ENCODE measurements at places on chromosomes 2 and 18.

DNA sequence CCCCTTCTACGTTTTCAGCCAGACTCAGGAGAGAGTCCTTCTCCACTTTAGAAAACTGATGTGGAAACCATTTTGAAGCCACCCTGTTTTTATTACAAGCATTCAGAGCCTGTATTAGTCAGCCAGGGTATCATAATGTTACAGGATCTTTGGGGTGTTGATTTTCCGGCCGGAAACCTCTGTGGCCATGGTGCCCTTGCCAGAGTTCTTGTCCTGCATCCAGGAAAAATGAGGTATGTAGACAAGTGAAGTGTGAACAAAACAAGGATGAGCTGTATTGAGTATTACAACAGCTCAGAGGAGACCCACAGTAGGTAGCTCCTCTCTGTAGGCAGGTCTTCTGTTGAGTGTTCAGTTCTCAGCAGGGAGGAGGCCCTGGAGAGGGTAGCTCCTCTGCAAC lies 241.0 kb upstream of the COPS8 start:
- no peak for DNase-seq

GRCh38 chr18:24763765-24764513 lies 303.5 kb downstream of the HRH4 start:
- no peak for DNase-seq

- no peak for DNase-seq
Measured at GRCh38 chr2:240997141-240997855, 1.1 kb upstream of the SNED1 start.

DNA sequence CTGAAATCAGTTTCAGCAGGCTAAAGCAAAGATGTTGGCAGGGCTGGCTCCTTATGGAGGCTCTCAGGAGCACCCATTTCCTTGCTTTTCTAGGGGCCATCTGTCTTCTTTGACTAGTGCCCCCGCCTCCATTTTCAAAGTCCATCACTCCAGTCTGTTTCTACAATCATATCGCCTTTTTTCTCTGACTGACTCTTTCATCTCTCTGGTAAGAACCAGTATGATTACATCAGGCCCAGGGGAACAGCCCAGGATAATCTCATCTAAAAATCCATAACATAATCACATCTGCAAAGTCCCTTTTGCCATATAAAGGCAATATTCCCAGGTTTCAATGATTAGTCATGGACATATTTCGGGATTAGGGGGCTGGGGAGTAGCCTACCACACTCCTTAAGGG lies 57.0 kb downstream of the CUL3 start:
- no peak for DNase-seq

GRCh38 chr2:97645695-97646629 lies at the start of gene COX5B:
Gene COX5B (plus strand): TSS chr2:97646062. CDS start chr2:97646087, 25 bp downstream.
- peak; percentile 99 for DNase-seq

- no peak for DNase-seq
Measured at GRCh38 chr2:217166241-217166850, 306.5 kb upstream of the TNP1 start.

DNA sequence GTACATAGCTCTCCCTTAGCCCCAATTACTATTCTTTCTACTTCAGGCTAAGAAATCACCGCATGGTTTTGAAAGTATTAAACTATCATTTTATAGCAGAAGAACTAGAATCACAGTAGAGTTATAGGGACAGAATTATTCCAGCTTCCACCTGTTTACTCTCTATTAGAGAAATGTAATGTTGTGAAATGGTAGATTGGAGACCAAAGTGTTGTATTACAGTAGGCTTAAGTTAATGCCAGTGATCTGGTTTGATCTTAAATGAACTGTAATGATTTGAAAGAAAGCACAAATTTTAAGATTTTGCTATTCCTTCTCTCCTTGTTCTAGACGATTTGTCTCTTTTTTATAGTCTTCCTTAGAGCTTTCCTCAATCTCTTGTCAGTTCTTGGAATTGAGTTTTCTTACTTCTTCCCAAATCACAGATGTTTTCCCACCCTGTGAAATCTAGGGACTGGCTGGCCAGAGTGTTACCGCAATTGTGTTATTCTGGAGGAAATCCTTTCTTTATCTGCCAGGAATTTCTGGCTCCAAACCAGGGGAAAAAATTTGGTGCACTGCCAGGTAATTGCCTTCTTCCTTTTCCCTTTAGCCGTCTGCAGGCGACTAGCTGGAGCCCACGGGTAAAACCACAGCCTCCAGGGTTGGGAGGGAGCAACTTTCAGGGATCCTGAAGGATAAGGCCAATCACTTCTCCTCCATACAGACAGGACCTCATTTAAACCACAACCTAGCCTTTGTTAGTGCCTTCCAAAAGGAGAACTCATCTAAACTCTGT lies 51.7 kb downstream of the NOP58 start:
- no peak for DNase-seq

DNA sequence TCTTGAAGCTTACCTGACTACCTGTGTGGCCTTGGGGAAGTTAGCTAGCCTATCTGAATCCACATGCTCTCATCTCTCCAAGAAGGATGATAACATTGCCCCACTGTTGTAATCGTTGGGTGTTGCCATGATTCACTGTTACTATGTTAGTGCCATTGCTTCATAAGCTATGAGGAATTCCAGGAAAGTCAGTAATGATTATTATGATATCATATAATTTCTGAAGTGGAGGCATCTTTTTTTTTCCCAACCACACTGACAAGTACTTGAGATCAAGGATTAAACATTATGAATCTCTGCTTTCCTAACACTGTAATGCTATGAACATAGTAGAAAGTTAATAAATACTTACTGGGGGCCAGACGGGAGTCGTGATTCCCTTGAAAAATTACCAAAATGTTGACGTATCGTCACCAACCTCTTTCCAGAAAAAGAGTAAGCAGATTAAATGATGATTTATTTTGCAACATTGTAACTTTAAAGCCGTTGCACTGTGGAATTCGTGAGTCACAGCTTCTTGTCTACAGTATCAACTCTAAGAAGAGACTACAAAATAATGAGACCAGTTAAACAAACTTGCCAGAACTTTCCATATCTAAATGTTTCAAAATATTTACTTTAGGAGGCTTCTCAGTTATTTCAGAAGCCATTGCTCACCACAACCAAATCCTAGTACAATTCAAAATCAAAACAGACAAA lies 459.9 kb downstream of the PIK3C3 start:
- DNase-seq: no peak

GRCh38 chr2:94872676-94873361 lies 1.6 kb downstream of the TEKT4 start:
- no peak for DNase-seq

DNA sequence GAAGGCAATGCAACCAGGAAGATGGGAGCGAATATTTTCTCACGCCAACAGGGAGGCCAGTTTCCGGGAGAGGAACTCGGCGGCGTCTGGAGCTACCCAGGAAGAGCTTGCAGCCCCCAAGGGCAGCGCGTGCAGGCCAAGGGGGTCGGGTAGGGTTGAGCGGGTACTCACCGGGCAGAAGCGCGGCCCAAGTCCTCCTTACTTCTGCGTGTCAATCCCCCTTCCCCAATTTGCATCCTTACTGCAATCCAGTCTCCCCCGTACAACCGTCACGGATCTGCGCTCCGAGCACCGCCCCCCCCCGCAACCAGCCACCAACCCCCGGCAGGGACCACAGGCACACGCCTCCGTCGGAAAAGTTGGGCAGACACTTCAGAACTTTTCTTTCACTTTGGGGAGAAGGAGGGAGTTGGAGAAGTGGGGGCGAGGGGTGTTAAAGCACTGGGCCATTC lies 1.3 kb downstream of the ATP8B1 start:
- DNase-seq: no peak

GRCh38 chr2:232521959-232522622 lies 1.9 kb downstream of the PRSS56 start:
- peak; percentile 47 for DNase-seq

GRCh38 chr2:173401716-173402326 lies 47.1 kb downstream of the CDCA7 start:
- DNase-seq: no peak

- no peak for DNase-seq
Measured at GRCh38 chr2:44549099-44549471, 187.3 kb downstream of the CAMKMT start.

GRCh38 chr2:49934481-49934880 lies 780.2 kb upstream of the FSHR start:
- no peak for DNase-seq

DNA sequence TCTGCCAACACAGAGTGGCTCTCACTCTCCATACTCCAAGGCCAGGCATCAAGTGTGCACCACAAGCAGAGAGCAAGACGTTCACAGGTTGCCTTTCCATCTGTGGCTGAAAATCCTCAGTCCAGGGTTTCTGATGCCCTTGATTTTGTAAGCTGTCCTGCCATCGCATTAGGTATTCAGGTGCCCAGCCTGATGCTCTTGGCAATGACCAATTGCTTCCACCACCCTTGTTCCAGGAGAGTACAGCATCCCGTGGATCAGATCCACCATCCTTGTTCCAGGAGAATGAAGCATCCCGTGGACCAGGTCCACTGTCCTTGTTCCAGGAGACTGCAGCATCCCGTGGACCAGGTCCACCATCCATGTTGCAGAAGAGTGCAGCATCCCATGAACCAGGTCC lies 133.4 kb upstream of the GPC1 start:
- DNase-seq: no peak

- no peak for DNase-seq
Measured at GRCh38 chr2:218067523-218067922, 1.5 kb upstream of the RUFY4 start.

- no peak for DNase-seq
Measured at GRCh38 chr2:172811027-172811426, 75.4 kb downstream of the RAPGEF4 start.
